ENCODE measurements at places on chromosomes 1 and 21.

DNA sequence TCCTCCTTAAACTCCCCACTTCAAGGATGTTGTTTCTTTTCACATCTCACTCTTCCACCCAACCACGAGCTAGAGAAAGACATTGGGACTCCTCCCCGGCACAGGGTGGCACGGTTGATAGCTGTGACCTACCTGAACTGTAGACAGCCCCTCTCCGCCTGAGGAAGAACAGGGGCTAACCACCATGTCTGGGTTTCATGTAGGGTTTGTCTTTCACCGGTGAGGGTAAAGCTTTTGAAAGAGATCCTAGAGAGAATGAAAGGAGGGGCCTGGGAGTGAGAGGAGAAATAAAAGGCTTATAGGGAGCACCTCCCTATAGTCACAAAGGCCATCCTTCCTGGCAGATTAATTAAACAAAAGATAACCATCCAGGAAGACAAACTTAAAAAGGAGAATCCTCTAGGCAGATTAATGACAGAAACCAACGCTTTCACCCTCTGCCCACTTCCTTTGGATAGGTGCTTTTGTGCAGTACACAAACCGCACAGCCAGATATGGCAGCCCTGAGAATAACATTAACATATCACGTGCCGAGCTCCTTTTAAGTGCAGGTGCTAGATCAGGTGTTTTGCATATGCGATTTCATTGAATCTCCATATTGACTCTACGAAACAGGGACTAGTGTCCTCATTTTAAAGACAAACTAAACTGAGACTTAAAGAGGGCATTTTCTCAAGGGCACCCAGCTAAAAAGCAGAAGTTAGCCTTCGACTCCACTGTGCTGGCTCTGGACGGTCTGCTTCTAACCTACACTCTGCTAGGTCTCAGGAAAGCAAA lies 178.1 kb upstream of the RUNX1 start:
- DNase-seq, result peak; percentile 20

DNA sequence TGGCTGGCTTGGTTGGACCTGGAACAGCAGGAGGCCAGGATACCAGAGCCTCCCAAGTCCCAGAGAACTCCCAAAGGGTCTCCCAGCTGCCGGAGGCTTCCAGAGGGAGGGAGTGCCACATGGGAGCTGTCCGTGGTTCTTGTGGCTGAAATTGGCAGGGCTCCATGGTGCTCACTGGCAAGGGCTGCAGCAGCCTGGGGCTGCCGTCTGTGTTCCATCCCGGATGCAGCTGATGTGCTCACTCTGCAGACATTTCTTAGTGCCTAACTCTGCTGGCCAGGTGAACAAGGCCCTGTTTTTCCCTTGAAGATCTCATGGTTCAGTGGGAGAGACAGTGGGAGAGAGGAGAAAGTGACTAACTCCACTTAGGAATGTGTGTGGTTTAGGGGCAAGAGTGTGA lies 261.1 kb downstream of the CAMTA1 start:
- no peak for DNase-seq

DNA sequence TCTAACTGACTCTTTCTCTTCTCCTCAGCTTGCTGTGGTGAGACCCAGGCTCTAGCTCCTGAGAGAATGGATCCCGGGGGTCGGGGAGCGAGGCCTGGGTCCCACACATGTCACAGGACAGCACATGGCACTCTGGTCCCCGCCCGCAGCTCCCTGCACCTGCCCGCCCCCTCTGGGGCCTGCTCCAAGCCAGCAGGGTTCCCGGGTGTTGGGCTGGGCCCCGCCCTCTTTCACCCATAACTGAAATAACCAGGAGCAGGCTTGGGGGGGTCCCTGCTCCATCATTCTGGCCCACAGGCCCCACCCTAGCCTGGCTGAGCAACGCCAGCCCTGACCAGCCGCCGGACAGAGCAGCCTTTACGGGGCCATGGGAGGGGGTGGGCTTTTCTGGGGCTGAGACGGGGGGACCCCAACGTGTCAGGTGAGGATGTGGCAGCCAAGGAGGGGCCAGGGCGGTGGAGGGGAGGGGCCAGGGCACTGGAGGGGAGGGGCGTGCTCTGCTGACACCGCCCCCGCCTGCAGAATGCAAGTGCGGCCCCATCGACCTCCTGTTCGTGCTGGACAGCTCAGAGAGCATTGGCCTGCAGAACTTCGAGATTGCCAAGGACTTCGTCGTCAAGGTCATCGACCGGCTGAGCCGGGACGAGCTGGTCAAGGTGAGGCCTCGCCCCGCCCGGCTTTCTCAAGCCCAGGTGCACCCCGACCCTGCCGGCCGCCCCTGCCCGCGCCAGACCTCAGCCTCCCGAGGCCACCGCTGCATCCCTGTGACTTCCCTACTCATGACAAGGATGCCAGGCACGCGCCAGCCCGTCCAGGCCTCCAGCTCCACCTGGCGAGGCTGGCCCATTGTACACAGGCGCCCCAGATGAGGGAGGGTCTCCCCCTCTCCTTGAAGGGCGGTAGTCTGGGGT lies 19.4 kb downstream of the COL6A1 start:
- no peak for DNase-seq

GRCh38 chr1:151542710-151543129 lies 2.6 kb downstream of the TUFT1 start:
- no peak for DNase-seq

- DNase-seq, result no peak
These were observed 7.7 kb downstream of the P3H1 start for GRCh38 chr1:42759114-42759513.

DNA sequence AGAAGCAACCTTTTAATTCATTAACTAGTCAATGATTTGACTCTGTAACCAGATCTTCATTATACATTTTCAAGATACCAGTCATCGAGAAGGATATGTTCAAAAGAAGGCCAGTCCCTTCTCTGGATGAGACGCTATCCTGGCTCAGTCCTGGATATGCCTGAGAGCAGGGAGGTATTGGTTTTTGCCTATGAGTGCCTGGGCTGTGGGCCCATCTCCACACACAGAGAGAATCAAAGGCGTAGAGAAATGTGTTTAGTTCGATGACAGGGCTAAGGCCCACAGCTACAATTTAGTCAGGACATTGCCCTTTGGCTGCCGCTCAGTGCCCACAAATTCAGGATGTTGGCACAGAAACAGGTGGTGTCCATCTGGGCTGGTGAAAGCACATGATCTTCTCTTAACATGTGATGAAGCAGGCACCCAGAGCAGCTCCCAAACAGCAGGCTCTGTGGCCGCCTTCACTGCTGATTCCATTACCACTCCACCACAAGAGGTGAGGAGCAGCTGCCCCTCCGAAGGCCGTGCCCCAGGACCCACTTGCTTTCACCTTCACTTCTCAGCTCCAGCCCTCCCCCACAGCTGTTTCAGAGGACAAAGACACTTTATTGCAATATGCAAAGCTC lies 24.7 kb downstream of the ACKR1 start:
- DNase-seq, result no peak

DNA sequence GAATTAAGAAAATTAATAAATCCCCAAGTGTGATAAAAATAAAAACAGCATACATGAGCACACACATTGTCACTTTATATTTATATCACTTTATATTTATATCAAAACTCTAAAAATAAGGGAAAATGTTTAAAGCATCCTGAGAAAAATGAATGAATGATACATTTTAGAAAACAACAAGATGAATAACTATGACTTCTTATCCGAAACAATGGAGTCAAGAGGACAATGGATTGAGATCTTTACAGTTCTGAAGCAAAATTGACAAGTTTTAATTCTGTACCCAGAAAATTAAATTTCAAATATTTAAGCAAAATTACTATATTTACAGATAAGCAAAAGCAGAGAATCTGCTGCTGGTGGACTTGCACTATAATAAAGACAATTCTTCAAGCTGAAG lies 512.6 kb downstream of the MRPL39 start:
- no peak for DNase-seq

- DNase-seq, result no peak
These were observed 53.6 kb downstream of the ERG start for GRCh38 chr21:38444691-38445090.

- DNase-seq, result no peak
These were observed 7.8 kb upstream of the P3R3URF start for GRCh38 chr1:46183926-46184557.

DNA sequence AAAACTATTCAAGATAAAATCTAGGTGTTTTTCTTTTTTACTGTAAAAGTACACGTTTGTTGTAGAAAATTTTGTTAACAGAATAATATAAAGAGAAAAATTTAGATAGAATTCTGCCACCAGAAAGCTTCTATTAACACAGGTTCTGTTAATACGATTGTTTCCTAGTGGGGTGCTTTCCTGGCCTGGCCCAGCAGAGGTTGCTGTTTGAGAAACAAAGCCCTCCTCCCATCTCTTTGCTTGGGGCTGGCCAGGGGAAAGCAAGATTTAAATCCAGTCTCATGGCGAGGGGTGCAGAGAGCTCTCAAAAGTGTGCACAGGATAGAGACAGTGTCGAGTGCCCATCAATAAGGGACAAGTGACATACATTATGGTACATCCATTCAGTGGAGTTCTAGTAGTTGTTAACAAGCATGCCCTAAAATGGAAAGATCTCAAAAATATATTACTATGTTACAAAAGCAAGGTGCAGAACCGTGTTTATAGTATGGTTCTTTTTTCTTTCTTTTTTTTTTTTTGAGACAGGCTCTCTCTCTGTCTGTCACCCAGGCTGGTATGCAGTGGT lies 14.6 kb upstream of the ACBD3 start:
- no peak for DNase-seq

- DNase-seq, result no peak
These were observed 13.4 kb upstream of the MTARC2 start for GRCh38 chr1:220734571-220735326.
